ENCODE measurements at places on chromosomes 2 and 18.

- DNase-seq: no peak
Measured at GRCh38 chr2:217795706-217796465, 206.9 kb downstream of the TNS1 start.

DNA sequence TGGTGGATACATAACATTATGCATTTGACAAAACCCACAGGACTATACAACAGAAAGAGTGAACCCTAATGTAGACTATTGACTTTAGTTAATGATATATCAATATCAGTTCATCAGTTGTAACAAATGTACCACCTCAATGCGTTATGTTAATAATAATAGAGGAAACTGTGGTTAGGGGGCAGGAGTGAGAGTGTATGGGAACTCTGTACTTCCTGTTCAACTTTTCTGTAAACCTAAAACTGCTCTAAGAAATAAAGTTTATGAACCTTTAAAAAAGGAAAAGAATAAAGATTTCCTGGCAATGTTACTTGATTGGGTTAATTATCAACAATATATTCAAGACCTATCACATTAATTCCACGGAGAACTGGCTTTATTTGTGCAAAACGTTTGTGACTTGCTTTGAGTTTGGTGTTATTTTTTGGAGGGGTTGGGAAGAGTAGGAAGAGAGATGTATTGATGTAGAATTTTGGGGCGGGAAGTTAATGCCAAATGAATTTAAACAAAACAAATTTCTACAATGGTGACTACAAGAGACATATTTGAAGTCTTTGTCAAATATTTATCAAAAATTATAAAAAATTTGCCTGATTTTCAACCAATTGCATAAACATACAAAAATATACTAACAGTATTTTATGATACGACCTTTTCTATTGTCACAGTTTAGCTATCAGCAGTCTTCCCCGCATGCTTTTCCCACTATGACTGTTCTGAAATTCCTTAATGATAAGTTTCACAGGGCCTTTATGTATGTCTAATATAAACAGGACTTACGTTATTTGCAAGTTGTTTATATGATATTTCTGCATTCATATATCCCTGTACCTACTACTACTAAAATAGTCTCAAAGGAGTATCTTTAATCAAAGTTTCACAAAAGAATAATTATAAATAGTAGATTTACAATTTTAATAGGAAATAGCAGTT, 2.1 kb upstream of the RTN4 start:
- no peak for DNase-seq

DNA sequence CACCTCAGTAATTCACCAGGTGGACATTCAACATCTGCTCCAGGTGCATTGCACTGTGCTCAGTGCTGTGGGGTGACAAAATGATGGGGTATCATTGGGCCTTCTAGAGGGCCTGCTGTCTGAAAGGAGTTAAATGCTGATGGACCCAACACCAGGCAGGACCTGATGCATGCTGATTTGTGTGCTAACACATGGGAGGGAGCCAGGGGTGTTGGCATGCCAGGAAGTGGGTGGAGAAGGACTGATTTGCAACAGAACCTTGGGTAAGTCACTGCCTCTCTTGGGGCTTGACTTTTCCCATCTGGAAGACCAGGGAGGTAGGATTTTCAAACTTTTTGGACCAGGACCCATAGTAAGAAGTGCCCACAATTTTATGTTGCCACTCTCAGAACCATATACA, 57.9 kb upstream of the CXCR4 start:
- no peak for DNase-seq

GRCh38 chr2:233692648-233693047, at the start of gene UGT1A6:
UGT1A6 (plus strand) TSS chr2:233692890; CDS start chr2:233693005, 115 bp downstream.
- DNase-seq: no peak

DNA sequence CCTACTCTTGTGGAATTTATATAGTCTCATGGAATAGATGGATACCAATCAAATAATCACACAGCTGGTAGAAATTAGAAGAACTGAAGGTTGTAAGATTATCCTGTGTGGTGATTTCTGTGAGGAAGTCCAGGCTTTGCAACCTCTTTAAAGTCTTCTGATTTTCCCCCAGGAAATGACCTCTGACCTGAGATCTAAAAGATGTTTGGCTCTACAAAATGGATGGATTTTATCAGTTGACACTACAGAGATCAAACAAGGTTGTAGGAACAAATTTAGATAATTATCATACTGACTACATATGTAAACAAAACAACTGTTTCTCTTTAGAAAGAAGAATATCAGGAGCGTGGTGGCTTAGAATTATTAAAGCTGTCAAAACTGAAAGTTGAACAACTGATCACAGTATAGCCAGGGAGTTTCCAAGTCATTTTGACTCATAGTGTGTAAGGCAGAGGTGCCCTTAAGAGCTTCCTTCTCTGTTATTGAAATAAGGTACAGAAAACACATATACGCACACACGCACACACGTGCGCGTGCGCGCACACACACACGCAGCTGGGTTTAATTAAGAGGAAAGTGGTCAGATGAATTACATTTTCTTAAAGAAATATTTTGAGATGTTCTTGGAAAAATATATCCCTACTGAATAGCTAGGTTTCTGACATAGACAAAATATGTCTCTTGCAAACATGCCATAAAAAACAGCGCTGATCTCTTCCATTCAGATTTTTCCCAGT, 35.5 kb upstream of the PELI1 start:
- DNase-seq: no peak

DNA sequence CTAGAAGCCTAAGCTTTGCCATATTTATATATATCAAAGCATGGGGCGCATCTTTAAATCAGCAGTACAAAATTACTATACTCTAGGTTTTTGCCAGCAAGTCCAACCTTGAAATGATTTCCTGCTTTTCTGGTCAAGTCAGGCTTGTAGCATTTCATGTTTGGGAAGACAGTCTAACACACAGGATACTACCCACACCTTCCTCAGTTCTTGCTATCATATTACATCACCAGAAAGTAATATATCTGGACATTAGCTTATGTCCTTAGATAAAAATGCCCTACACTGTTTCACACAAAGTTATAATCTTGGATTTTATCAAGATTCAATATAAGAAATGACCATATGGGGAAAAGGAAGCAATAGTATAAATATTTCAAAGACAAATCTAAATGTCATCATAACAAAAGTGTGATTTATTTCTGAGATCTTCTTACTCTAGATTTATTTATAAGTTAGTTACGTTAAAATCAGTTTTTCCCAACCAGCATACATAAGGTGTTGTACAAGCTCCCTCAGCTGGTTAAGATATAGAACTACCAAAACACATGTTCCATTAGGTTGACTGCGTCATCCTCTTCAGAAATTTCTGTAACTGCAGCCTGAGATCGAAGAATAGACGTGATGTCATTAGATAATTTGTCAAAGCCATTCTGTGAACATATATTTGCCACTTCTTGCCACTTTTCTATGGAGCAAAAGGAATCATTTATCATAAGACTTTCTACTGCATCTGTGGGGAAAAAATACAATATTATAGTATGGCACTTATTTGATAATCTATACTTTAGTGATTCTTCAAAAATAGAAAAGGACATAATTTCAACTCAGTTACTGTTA, 56.6 kb downstream of the CLHC1 start:
- DNase-seq: peak; percentile 33

DNA sequence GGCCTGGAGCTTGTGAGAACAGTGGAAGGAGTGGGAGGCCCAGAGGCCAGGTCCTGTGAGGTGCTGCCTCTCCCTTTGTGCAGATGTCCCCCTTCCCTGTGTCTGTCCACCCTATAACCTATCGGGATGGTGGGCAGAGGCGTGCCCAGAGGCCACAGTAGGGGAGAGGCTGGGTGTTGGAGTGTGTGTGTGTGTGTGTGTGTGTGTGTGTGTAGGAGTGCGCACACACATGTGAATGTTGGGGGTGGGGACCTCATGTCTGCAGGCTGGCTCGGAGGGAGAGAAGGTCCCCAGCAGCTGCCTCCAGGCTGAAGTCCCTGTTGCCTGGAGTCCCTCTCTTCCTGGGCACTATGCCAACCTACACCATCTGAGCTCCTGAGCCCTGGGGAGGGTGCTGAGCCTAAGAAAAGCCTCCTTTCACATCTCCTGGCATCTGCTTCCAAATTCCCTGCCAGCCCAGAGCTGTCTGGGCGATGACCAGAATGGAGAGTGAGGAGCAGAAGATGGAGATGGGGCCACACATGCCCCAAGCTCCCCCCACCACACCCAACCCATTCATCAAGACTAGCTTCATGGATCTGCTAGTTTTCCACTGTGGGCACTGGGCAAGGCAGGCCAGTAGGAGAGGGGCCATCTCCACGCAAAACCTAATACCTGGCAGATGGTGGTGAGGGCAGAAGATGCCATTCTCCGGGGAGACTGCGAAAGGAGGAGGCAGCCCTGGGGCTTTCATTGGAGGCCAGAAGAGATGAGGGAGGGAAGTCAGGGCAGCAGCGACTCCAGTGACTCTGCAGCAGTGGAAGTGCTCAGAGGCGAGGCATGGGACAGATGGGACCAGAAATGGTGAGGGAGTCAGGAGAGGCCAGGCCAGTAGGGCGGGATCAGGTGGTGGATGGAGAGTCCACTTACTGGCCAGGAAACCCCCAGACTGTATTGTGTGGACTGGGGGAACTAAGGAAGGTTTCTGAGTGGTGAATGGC, 20.3 kb downstream of the KCNK3 start:
- DNase-seq: no peak

Measured in activated CD4-positive, alpha-beta T cell treated with anti-CD3 and anti-CD28 coated beads, Interleukin-2, Interleukin-4, amounts not matched to agents 100 ng/mL and 50 ng/mL, durations not matched to agents 16 hours and 8 hours (primary cell).